Activated T-cell treated with anti-CD3 and anti-CD28 coated beads for 4 hours (primary cell): ENCODE measurements at places on chromosomes 6 and 20.
A peak's percentile ranks its signal among the peaks of the same experiment; 100 is the strongest.

DNA sequence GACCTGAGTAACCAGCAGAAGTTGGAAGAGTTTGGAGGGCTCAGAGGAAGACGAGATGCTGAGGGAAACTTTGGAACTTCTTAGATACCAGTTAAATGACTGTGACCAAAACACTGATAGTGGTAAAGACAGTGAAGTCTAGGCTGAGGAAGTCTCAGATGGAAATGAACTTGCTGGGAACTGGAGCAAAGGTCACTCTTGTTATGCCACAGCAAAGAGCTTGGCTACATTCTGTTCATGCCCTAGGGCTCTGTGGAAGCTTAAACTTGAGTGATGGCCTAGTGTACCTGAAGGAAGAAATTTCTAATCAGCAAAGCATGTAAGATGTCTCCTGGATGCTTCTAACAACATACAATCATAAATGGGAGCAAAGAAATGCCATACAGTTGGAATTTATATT, 24.7 kb downstream of the WDR27 start:
- DNase-seq = no peak

DNA sequence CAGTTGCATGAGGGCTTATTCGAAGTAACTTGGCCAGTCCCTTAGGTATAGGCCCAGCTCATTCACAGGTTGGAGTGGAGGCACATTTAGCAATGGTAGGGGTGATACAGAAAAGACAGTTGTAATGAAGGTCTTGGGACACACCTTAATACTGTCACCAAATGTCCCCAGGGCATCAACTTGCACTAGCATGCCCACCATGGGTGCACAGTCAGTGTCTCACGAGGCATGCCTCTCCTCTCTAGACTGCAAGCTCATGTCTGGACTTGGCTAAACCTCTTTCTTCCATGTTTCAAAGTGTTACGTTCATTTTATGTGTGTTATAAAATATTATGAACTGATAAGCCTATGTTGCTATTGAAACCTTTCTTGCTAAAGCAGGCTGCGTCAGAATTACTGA, 124.0 kb upstream of the ECI2 start:
- DNase-seq = no peak

GRCh38 chr6:37699138-37699766, 1.6 kb upstream of the MDGA1 start:
- peak; percentile 66 for DNase-seq

DNA sequence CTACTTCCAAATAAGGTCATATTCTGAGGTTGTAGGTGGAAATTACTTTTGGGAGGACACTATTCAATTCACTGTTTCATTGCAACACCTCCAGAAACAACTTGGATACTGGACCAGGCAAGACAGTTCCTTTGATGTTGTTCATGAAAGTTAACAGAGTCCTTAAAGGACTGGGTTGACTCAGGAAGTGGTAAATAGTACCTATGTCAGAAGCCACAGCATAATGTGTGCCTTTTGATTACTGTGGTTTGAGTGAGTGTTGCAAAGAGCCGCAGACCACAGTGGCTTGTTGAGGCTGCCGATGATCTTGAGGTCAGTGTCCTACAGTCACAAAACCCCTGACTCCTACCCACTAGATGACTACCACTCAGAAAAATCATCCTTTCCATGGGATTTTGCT, 10.9 kb downstream of the IL20RA start:
- DNase-seq = peak; percentile 16

GRCh38 chr20:46356195-46357029, 48.1 kb upstream of the CDH22 start:
- DNase-seq = no peak

DNA sequence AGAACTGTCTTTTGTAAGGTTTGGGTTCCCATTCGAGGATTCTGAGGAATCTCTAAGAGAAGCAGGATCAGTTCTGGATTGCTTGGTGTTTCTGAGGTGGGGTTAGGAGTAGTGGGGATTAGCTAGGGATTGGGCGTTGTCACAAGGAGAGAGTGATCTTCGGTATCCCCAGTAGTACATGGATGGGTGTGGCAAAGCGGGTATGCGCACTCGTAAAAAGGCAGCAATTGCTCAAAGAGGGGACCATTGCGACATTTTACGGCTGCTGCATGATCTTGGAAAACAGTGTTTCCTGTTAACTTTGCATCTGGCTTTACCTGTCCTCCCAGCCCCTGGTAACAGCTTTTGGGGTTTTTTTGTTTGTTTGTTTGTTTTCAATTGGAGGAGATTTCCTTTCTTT, 9.7 kb upstream of the ZSCAN9 start:
- no peak for DNase-seq

GRCh38 chr6:106750946-106751345, 121.6 kb downstream of the QRSL1 start:
- DNase-seq = no peak

GRCh38 chr6:89269252-89269651, 45.8 kb downstream of the GABRR2 start:
- DNase-seq = no peak

- no peak for DNase-seq
Measured at GRCh38 chr20:24986436-24987015, 6.0 kb downstream of the APMAP start.

DNA sequence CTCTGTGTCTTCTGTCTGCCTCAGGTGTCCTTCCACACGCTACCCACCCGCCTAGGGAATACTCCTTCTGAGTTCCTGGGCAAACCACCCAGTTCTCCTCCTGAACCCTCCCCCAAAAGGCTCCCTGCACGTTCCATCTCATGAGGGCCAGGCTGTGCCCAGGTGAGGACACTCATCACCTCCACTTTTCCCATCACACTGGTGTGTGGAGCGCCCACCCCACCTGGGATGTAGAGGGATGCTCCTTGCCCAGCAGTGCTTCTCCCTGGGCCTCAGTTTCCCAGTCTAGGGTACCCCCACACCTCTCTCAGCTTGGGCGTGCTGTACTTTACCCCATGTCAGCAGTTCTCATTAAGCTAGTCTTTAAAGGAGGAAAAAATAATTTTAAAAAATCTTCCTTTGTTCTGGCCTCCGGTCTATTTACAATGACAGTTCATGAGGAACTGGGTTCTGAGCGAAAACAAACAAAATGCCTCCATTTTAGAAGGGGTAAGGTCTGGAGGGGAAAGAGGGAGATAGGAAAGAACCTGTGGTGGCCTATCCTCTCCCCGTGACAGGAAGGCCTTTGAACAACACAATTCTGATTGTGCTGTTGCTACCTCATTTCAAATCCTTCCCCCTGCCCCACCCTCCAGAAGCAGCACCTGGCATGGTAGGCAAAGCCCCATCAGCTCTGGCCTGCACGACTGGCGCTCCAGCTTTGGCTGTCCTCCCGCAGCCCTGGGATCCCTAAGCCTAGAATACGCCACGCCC, 1.7 kb upstream of the C20orf203 start:
- DNase-seq = no peak

DNA sequence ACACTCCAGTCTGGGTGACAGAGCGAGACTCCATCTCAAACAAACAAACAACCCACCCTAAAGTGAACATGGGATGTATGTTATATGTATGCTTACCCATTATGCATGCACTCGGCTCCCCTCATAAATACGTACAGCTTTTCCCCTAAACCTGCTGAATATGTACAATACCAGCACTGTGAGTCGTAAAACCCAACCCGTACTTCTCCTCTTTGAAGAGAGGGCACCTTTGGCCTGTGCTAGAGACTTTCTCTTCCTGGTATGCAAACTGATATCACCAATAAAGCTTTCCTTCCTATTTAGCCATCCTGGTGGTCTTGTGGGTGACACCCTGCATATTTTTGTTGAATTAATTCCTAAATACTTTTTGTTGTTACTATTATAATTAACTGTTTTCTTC, 51.3 kb downstream of the VSTM2L start:
- DNase-seq = no peak

GRCh38 chr6:39693206-39693605, 32.0 kb downstream of the KIF6 start:
- no peak for DNase-seq

GRCh38 chr6:164322533-164322932, 908.0 kb downstream of the QKI start:
- DNase-seq = no peak

GRCh38 chr20:24836041-24836533, 113.0 kb upstream of the CST7 start:
- no peak for DNase-seq

DNA sequence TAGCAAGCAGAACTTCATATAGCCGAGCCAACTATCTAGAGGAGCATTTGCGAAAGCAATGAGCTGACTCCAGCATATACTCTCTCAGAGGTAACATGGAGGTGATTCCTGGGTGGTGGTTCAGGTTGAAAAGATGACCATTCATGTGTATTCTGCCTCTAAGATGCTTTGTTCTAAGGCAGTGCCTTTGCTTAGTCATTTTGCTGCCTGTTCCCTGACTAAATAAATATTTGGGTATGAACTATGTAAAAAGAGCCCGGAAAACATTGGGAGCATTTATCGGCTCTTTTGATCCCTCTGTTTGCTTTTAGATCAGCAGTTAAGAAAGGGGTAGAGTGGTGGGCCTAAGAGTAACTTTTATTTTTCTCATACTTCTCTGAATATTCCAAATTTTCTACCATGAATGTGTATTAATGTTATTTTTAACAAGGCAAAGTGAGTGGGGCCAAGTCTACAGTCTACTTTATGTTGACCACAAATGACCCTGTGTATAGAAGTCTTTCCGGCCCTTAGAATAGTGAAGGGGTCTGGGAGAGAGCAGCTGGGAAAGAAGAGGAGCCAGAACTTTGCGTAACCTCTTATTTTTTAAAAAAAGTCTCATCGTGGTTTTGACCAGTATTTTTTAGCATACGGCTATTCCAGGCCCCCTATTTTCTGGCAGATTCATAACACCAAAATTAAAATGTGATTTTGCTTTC, 206.5 kb upstream of the EYA4 start:
- DNase-seq = no peak

- no peak for DNase-seq
Measured at GRCh38 chr6:35158520-35158919, 17.4 kb upstream of the TCP11 start.

GRCh38 chr6:12621754-12622153, 94.8 kb upstream of the PHACTR1 start:
- no peak for DNase-seq

DNA sequence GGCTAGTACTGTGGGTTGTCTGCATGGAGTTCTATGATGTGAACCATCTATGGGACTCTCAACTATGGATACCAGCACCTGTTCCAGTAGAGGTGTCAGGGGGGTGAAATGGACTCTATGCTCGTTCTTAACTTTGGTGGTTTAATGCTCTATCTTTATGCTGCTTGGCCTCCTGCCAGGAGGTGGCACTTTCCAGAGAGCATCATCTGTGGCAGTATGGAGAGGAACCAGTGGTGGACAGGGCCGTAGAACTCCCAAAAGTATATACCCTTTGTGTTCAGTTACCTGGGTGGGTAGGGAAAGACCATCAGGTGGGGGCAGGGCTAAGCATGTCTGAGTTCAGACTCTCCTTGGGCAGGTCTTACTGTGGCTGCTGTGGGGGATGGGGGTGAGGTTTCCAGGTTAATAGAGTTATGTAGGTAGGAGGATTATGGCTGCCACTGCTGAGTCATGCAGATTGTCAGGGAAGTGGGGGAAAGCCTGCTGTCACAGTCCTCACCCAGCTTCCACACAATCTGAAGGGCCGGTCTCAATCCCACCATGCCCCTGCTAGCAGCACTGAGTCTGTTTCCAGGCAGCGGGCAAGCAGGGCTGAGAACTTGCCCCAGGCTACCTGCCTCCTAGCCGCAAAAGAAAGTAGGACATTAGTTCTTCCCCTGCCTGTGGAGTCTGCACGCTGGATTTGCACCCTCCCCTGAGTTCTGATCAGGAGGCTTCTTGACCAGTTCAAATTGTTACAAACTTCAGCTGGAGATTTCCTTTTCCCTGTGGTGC, 284.0 kb downstream of the KCNQ5 start:
- no peak for DNase-seq

- peak; percentile 41 for DNase-seq
Measured at GRCh38 chr6:26233649-26234420, 131.2 kb upstream of the BTN3A2 start.

- no peak for DNase-seq
Measured at GRCh38 chr6:22042706-22043105, 254.1 kb downstream of the PRL start.

GRCh38 chr20:63482021-63482587, 9.6 kb upstream of the KCNQ2 start:
- DNase-seq = no peak

- DNase-seq = no peak
Measured at GRCh38 chr6:168992446-168993144, 261.1 kb downstream of the THBS2 start.

DNA sequence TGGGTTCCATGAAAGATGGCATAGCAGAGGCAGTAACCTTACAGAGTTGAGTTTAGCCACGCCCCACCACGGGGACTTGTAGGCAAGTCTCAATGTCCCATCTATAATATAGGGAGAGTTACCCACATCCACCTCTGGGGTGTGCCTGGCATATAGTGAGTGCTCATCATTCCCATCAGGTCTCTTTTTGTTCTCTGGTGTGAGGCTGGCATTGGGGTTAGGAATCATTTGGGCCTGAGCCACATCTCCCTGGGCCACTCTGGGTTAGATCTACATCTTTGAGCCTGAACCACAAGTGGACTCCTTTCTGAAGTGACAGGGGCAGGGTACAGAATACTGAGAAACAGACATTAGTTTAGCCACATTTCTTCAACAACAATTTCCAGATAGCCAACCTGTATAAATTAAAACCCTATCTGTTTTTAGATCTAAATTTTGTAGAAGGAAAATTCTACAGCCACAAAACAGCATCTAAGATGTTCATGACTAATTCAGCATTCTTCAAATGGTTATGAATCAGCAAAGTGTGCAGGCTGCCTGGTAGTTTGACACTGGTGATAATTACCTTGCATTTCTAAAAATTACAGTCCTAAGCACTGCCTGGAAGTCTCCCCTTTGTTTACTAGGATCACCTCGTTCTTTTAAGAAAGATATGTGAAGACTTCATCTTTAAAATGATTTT, 20.1 kb downstream of the RNF24 start:
- no peak for DNase-seq

- DNase-seq = no peak
Measured at GRCh38 chr6:142855893-142856623, 88.9 kb downstream of the HIVEP2 start.

DNA sequence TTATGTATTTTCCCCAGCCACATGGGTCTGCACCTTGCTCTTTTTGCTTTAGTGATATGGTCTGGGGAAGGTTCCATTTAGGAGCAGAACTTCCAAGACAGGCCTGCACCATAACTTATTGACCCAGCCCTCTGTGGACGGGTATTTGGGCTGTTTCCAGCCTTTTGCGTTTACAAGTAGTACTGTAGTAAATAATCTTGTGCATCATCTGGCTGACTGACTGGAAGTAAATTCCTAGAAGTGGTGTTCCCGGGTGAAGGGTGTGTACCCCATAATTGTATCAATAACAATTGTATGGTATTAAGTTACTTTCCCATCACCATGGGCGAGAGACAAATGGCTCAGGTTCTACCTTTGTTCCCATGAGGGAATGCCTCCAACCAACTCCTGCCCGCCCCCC, 31.6 kb downstream of the SPDEF start:
- DNase-seq = no peak

DNA sequence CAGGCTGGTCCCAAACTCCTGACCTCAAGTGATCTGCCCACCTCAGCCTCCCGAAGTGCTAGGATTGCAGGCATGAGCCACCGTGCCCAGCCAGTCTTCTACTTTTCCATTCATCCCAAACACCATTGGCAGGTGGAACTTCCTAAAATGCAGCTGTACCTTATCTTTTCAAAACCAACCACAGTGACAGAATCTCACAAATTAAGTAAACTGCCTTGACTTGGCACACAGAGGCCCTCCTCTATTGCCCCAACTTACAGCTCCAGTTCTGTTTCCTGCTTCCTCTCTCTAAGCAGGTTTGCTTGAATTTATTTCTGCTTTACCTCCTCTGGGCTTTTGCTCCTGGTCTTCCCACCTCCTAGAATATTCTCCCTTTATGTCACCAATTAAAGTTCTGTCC, 7.6 kb downstream of the MYB start:
- DNase-seq = no peak

GRCh38 chr20:14142964-14143627, 147.8 kb downstream of the MACROD2 start:
- no peak for DNase-seq
